ENCODE measurements at places on chromosomes 11 and 22.

DNA sequence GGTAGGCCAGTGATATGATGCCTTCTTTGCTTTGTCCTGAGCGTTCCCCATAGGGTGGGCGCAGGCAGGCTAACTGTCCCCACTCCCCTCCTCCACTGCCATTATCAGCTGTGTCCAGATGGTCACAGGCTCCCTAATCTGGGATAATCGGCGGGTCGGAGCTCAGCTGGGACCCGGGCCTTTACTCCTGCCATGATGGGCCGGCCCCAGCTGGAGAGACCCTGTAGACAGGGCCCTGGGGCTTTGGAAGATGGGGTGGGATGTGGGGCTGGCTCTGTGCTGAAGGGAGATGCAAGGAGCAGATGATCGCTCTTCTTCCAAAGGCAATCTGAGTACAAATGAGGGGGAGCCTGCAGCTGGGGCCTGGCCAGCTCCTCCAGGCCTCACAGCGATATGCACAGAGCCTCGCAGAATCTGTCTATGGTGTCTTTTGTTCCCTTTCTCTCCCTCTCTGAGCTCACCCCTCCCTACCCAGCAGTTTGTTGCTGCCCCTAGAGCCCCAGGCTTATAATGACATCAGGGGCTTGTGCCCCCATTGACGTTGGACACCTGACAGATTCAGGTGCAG lies 11.9 kb downstream of the KLHL35 start:
- DNase-seq, result no peak

DNA sequence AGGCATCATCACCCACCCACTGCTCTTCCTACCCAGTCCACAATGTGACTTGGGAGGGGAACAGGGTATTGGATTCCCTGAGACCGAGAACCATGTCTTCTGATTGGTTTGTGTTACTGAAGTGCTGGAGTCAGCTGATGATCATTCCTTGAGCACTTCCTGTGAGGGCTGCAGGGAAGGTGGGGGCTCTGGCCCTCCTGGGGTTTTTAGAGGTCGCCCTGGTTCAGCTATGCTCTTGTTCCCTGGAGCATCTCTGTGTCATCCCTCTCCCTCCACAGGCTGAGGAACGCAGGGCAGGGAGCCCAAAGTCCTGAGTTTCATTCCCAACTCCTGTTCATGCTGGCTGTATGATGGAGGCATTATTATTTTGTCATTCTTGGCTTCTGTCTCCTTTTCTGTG lies 6.7 kb downstream of the ZC3H7B start:
- DNase-seq, result no peak

DNA sequence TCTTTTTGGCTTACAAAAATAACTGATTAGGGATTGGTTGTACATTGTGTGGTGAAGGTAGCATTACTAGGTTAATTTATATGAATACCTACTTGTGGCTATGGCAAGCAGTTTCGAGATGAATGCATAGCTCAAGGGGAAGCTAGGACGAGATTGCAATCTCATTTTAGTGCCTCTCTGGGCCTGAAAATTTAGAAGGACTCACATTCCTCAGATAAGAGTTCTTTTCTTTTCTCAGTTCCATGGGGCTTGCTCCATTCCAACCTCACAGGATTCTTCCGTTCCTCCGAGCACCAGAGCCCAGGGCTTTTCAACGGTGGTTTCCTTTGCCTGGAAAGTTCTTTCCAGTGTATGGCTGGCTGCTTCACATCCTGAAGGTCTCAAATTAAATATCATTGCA lies 82.1 kb downstream of the CECR2 start:
- DNase-seq, result no peak

DNA sequence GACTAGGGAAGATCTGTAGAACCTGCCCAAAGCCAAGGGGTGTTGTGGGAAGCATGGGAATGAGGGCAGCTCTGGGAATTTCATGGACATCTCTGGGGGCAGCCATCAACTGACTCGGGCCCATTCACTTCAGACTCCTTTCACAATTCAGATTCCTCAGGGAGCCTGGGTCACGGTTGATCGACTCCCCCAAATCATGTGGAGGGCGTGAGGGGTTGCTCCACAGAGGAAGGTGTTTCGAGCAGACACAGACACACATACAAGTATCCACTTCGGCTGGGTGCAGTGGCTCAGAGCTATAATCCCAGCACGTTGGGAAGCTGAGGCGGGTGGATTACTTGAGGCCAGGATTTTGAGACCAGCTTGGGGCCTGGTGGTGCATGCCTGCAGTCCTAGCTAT lies 15.7 kb downstream of the STX3 start:
- no peak for DNase-seq

- peak; percentile 68 for DNase-seq
Measured at GRCh38 chr22:31556627-31557203, 60.4 kb downstream of the SFI1 start.

GRCh38 chr22:20642668-20643179 lies 131.2 kb upstream of the SERPIND1 start:
- DNase-seq, result no peak

DNA sequence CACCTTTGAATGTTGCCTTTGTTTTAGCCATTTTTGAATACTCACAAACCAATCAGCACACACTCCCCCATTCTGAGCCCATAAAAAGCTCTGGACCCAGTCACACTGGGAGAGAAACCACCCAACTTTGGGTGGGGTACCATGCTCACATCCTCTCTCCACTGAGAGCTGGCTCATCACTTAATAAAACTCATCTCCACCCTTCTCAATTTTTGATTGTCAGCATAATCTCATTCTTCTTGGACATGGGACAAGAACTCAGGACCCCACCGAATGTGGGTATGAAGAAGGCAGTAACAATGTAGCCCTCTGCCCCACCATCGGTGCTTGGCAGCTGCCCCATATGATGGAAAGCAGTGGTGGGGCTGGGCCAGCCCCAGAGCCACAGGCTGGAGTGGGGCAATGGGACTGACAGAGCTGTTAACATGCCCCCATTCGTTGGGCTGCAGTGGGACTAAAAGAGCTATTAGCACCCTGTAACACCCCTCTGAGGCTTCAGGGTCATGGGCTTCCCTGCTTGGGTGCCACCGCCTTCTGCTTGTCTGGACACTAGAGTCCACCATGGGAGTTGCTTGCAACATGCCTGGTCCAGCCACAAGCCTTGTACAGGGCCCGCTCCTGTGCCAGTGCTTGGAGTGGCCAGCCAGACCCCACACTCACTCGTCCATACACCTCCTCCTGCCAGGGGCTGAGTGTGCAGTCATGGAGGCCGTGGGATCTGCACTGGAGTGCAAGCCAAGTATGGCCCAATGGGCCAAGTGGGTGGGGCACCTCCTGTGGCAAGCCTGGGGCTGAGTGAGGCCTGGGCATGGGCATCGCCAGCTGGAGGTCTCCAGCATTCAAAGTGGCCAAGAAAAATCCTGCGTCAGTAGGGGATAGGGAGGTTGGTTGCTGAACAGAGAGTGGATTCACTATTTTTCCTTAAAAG lies 471.1 kb downstream of the TBC1D22A start:
- no peak for DNase-seq

DNA sequence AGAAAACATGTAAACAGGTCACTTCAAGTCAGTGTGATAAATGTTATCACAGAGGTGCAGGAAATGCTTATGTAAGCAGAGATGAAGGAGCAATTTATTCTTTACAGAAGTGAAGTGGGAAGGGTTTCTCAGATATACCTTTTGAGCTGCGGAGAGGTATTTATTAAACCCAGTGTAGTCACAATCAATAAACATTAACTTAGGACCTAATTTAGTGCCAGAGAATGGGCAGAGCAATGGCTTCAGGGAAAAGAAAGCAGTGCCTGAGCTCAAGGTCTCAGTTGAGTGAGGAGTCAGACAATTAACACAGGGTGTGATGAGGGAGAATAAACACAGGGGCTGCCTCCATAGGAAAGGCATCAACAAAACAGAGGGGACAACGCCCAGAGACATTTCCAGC lies 1.9 kb downstream of the MS4A5 start:
- no peak for DNase-seq

DNA sequence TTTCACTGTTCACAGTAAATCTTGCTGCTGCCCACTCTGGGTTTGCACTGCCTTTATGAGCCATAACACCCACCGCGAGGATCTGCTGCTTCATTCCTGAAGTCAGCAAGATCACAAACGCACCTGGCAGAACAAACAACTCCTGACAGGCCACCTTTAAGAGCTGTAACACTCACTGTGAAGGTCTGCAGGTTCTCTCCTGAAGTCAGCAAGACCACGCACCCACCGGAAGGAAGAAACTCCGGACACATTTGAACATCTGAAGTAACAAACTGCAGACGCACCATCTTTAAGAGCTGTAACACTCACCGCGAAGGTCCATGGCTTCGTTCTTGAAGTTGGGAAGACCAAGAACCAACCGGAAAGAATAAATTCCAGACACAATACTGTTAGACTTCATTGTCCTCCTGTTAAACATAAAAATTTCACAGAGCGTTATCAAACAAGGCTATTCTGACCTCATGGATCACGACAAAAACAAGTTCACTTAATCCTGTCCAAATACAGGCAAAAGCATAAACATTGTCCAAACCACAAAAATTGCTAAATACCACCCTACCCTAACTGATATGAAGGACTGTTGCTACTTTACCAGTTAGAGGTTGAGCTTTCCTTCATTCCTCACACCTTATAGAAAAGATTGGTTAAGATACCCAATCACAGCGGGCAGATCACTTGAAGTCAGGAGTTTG lies 3.0 kb upstream of the CCDC117 start:
- DNase-seq, result no peak

DNA sequence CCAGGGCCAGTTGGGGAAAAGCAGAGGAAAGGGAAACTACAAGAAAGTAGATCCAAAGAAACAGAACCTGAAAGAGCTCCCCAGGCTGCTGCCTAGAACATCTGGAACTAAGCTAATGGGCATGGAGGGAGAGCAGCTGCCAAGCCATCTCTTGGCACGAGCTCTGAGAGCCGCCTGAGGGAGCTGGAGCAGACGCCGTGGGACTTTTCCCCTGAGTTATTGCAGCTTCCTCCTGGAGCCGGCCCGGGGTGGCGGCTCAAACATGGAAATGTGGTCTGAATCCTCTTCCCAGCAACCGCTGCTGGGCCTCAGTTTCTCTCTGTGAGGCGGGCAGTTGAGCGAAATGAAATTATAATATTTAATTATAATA lies 41.8 kb downstream of the LIF start:
- no peak for DNase-seq

GRCh38 chr22:50529897-50530579 lies at the start of gene TYMP:
TSS of gene TYMP (minus strand) at chr22:50530012. CDS start at chr22:50529709, 303 bp downstream.
- peak; percentile 56 for DNase-seq

DNA sequence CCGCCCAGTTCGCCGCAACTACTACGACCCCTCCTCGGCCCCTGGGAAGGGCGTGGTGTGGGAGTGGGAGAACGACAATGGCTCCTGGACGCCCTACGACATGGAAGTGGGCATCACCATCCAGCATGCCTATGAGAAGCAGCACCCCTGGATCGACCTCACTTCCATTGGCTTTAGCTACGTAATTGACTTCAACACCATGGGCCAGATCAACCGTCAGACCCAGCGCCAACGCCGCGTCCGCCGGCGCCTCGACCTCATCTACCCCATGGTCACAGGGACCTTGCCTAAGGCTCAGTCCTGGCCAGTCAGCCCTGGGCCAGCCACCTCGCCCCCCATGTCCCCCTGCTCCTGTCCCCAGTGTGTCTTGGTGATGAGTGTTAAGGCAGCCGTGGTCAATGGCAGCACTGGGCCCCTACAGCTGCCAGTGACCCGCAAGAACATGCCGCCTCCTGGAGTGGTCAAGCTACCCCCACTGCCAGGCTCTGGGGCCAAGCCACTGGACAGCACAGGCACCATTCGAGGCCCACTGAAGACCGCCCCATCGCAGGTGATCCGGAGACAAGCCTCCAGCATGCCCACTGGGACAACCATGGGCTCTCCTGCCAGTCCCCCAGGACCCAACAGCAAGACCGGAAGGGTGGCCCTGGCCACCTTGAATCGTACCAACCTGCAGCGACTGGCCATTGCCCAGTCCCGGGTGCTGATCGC lies 10.0 kb downstream of the DTX4 start:
- no peak for DNase-seq

DNA sequence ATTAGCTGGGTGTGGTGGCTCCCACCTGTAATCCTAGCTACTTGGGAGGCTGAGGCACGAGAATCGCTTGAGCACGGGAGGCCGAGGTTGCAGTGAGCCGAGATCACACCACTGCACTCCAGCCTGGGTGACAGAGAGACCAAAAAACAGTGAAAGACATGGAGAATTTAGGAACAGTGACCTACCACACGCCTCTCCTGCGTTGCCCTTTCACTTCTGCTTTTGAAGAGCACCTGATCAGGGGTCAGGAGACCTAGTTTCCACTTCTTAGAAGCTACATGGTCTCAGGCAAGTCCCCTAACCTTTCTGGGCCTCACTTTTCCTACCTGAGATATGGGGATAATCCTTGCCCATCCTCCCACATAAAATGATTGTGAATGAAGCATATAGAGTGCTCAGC lies 12.2 kb downstream of the SLC35C1 start:
- DNase-seq, result no peak

- no peak for DNase-seq
Measured at GRCh38 chr22:22386602-22387385, 121.7 kb downstream of the ZNF280B start.

DNA sequence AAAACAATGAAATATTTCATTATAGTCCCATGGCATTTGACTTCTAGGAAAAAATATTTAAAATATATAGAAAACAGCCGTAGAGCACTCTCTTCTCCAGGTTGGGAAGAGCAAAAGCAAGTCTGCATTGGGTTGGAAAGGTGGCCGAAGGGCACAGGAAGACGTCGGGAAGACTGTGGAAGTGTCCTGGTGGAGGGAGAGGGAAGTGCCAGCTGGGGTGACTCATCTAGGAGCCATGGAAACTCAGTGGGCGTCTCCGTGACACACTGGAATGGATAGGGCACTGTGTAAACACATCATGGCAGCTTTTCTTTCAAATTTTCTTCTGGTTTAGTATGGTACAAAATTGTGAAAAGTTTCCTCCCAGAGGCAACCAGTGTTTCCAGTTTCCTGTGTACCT lies 12.7 kb downstream of the GTPBP1 start:
- no peak for DNase-seq

- DNase-seq, result peak; percentile 88
Measured at GRCh38 chr11:22875869-22876473, 15.7 kb upstream of the CCDC179 start.

DNA sequence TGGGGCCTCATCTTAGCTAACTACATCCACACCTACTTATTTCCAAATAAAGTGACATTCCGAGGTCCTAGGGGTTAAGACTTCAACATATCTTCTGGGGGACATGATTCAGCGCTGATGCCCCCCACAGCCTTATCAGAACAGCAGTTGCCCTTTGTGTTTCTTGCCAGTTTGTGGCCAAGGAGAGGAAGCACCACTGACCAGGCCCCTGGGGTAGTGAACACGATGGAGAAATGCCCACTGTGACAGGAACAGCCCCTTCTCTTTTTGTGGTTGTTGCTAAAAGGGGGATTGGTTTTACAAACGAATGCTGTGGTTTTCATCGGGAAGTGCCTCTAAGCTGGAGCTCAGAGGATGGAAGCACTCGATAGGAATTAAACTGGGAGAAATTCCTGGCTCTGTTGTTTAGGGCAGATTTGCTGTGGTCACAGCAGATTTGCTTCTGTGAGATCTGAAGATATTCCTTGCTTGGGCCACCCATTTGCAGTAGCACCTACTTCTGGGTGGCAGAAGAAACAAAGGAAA lies 88.8 kb downstream of the ABTB2 start:
- peak; percentile 44 for DNase-seq

- no peak for DNase-seq
Measured at GRCh38 chr22:25069758-25070481, 117.4 kb downstream of the KIAA1671 start.

GRCh38 chr22:17846326-17846992 lies 72.2 kb upstream of the BID start:
- DNase-seq, result no peak

GRCh38 chr11:94030059-94030458 lies 8.9 kb downstream of the HEPHL1 start:
- DNase-seq, result no peak

Data from Kasumi-1 (cell line).